ENCODE measurements at places on chromosomes 3 and 15.

DNA sequence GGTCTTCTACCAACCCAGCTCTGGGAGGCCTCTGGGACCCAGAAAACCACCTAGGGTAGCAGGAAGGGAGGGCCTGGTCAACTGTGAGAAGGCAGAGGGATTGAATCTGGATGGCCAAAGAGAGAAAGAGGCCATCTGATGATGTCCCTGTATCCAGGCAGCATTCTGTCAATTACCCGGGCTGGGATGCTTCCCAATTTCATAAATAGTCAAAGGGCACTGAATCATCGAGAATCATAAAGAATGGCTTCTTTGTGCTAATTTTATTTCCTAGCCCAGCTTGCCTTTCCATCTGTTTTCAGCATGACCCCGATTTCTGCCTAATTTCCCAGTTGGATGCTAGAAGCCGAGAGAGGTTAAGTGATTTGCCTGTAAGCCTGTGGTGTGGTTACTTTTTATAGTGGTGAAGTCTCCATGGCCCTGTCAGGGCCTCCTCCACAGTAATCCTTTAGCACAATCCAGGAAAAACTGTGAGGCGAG, 129.2 kb downstream of the FAM43A start:
- no peak for DNase-seq

GRCh38 chr3:124846189-124846588, 41.0 kb downstream of the ITGB5 start:
- DNase-seq, result no peak

DNA sequence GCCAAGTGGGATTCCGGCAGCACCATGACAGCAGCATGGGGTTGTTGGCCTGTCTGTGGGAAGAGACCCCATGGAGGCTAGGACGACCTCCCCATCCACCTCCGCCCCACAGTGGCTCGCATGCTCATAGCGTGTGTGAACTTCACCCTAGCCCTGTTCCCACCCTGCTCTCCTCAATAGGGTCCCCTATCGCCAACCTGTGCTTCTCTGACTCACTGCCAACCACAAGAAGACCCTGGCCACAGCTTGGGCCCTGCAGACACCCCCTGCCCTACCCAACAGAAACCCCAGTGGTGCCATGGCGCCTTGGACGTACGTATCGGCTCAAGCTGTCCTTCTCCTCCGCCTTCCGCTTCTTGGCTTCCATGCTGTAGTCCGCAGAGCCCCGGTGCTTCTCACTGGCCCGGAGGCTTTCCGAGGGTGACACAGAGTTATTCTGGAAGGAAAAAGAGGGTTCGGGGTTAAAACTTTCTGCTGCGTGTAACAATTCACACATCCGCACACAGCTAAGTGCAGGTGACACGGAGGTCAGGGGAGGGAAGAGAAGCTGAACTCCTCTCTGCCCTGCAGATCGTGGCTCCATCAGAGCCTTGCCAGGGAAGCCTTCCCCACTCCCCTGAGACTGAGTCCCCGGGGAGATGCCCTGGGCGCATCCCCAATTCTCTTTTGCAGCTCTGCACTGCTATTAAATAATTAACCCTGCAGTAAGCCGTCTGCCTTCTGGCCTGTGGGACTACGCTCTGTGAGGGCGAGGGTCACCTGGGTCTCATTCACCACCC, 37.3 kb downstream of the TLE3 start:
- no peak for DNase-seq

DNA sequence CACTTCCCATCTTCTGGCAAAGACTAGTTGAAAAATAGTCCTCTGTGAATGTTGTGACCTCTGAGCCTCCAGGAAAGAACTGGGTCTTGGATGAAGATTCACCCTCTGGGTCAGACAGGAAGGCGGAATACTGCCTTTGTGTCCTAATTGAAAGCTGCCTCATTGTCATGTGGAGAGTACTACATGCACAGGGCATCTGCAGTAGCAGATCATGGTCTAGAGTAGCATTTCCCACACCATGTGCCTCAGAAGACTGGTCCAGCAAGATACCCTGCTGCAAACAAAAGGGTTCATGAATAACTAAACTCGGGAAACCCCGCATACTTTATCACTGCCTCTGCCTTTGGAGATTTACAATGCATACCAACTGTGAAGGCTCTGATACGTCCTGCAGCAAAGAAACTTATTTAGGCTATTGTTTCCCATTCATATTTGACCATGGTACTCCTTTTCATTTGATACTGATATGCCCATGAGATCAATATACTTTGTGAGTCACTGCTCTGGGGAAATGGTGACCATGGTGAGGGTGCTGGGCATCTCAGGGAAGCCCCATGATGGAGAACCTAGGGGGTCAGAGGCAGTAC, 22.7 kb downstream of the IRAK2 start:
- DNase-seq, result no peak

GRCh38 chr3:81443457-81443782, 318.0 kb downstream of the GBE1 start:
- DNase-seq, result no peak

- DNase-seq, result no peak
These were observed 224.9 kb upstream of the ZNF717 start for GRCh38 chr3:76010252-76010651.

DNA sequence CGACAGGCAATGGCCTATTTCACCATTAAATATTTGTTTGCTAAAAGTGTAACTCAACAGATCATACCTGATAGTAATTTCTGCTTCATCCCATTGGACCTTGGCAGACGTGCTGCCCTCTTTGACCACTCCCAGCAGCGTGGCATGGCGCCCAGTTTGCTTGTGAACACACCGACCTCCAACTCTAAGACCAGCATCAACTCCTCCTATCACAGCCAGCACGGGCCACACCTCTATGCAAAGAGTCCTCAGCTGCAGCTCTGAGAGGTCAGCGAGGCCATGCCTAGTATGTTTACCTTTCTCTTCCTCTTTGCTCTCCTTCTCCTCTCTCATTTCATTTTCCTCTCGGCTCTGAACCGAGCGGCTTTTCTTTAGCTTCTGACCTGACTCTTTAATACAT, 80.6 kb downstream of the FBXL22 start:
- no peak for DNase-seq

- no peak for DNase-seq
These were observed 234.8 kb upstream of the NR2E3 start for GRCh38 chr15:71575474-71576045.

- DNase-seq, result no peak
These were observed 26.3 kb upstream of the THRB start for GRCh38 chr3:24520976-24521419.

DNA sequence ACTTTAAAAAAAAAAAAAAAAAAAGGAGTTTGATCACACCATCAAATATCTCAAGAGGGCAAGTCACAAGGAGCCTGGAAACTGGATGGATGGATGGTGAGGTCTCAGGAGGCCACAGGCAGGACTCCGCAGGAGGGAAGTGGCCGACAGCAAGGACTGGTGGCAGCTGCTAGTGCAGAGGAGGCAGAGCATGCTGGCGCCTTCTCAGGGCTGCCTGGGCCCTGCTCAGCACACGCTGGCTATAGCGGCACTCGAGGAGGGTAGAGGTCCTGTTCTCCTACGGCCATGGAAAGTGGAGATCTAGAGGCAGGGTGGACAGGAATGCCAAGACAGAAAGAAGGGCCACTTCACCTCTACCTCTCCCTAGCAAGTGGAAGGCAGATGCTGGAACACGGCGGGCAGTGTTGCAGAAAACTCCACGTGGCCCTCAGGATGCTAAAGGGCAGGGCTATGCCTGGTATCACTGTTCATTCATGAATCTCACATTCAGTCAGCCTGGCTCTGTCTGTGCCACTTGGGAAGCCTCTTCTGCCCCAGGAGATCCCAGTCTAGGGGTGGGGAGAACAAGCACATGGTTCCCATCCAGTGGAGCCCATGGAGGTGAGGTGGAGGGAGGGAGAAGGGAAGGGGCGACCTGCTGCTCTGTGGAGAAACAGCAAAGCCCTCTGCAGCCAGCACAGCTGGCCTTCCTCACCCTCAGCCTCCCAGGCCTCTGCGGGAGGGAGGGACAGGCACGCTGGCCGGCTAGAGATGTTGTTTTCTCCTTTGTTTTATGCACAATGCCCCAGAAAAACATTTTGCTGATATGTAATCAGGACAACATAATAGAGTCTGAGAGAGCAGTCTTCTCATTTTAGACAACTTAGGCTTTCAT, 71.0 kb downstream of the OXNAD1 start:
- DNase-seq, result no peak

GRCh38 chr15:44092221-44092620, 102.8 kb downstream of the FRMD5 start:
- DNase-seq, result no peak

GRCh38 chr15:60395276-60396011, 2.3 kb downstream of the ANXA2 start:
- no peak for DNase-seq

DNA sequence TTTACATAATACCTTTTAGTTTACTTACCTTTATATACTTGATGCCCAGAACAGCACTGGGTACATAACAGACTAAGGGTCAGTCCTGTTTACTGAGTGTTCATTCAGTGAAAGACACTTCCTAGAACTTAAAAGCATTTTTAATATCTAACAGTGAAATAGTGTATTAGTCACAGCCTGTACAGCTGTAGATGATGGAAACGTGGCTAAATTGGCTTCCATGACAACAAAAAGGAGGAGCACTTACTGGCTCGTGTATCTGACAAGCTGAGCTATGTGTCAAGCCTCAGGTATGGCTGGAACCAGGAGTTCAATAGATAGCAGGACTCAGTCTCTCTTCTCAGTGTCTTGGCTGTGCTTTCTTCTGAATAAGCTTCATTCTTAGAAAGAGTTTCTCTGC, 40.2 kb downstream of the CMTM8 start:
- no peak for DNase-seq

DNA sequence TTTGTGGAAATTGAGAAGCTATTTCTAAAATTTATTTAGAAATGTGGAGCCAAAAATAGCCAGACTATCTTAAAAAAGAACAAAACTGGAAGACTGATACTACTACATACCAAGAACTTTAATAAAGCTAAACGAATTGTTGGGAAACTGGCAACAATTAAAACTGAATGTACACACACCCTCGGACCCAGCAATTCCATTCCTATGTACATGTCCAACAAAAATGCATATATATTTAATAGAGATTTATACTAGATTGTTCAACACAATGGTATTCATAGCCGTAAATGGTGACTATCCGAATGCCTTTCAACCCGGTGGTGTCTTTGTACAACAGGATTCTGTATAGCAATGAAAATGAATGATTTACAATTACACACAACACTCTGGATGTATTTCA, 136.5 kb upstream of the RASGRP1 start:
- no peak for DNase-seq

DNA sequence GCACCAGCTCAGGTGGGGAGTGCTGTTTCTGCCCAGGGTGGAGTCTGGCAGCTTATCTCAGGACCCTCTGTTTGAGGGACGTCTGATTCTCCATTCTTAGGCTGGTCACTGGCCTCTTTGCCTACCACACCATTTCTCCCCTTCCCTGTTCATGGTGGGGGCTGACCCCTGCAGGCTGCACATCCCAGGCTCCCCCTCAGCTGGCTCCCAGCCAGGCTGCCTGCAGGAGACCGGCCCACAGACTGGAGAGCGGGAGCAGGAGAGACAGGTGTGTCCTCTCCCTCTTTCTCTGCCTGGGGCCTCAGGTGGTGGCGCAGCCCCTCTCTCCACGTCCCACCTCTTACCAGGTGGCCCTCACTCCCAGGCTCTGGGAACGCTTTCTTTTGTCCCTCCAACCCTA, 60.8 kb downstream of the RAB11A start:
- DNase-seq, result no peak

DNA sequence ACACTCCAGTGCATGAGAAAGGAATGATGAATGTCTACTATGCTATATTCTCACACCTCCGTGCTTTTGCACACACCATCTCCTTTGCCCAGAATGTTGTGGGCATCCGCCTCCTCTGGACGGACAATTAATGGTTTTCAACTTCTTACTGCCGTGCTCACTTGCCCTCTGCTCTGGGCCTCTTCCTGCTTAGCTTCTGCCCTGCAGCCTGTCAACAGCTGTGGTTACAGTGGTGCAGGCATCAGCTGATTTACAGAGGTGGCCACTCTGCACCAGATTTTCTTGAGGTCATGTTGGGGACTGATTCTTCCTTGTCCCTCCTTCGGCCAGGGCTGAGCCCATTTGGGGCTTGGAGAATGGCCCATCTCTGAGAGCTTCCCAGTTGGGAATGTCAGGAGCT, 56.5 kb upstream of the TMEM115 start:
- no peak for DNase-seq

- no peak for DNase-seq
These were observed 8.9 kb upstream of the SEMA6D start for GRCh38 chr15:47708161-47708980.

GRCh38 chr3:101292027-101292426, 28.3 kb downstream of the IMPG2 start:
- DNase-seq, result no peak

DNA sequence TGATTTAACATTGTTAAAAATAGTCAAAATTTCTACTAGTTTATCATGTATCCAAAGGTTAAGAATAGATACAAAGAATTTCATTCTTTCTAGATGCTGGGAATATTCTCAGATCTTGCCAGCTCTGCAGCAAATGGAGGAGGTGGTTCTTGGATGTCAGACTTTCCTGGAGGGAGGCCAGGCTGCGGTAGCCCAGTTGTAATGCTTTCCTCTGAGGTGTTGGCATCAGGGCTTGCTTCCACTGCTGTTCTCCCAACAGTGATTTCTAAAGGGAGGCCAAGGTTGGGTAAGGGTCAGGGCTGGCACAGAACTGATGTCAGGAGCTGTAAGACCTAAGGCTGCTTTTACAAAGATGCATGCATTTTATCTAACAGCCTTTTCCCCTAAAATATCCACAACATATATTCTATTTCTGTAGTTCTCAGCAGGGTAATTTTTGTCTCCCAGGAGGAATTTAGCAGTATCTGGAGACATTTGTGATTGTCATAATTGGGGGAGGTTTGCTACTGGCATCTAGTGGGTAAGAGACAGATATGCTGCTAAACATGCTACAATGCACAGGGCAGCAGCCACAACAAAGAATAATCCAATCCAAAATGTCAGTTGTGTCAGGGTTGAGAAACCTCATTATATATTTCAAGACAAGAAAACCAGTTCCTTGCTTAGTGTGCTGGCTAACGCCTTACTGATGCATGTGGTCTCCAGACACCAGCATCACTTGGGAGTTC, 42.0 kb upstream of the SPTSSB start:
- DNase-seq, result no peak

GRCh38 chr3:33016846-33017405, 65.5 kb downstream of the CCR4 start:
- DNase-seq, result no peak

DNA sequence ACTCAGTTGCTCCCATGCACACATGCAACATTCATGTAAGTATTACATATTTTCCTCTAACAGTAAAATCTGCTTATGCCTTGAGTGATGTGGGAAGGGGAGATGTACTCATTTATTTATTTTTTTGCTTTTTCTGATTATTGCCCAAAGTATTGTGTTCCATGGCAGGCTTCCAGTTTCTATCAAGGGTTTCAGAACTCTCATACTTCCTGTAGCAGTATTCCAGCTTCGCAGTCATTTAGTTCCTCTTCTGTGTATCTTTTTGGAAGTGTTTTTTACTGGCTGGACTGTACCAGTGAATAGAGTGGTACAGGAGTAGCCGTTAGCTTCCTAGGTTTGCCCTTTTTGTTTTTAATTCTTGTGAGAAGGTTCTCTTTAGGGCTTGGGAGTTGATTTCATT, 26.9 kb downstream of the RAB11A start:
- no peak for DNase-seq

GRCh38 chr15:73688455-73688854, 4.3 kb downstream of the CD276 start:
- no peak for DNase-seq

All from T-helper 1 cell (primary cell).